ENCODE measurements at places on chromosomes 16 and 17.
A peak's percentile ranks its signal among the peaks of the same experiment; 100 is the strongest.

DNA sequence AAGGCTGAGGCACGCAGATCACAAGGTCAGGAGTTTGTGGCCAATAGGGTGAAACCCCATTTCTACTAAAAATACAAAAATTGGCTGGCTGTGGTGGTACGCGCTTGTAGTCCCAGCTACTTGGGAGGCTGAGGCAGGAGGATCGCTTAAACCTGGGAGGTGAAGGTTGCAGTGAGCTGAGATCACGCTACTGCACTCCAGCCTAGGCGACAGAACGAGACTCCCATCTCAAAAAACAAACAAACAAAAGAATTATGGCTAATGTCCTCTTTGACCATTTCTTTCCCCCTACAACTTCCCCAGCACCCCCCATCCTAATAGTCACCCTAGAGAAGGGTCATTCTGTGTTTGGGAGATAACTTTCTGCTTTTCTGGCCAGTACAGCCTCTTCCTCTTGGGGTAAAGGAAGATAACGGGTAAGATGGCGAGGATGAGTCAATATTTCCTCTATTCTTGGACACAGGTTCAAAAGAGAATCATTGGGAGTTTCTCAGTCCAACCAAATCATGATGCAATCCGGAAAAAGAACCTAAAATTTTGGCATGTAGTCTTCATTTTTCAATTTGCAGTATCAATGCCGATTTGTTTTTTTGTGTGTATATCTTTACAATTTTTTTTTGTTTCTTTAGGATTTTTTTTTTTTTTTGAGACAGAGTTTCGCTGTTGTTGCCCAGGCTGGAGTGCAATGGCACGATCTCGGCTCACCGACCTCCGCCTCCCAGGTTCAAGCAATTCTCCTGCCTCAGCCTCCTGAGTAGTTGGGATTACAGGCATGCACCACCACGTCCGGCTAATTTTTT lies 107.6 kb upstream of the MED13 start:
- no peak for DNase-seq

DNA sequence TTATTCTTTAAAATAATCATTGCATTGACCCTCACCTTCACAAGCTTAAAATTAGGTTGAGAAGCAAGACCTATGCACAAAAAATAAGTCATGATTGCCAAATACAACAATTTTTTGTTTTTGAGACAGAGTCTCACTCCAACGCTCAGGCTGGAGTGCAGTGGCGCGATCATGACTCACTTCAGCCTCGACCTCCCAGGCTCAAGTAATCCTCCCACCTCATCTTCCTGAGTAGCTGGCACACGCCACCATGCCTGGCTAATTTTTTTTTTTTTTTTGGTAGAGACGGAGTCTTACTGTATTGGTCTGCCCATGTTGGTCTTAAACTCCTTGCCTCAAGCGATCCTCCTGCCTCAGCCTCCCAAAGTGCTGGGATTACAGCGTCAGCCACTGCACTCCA lies 24.2 kb downstream of the ZNF652 start:
- DNase-seq = no peak

DNA sequence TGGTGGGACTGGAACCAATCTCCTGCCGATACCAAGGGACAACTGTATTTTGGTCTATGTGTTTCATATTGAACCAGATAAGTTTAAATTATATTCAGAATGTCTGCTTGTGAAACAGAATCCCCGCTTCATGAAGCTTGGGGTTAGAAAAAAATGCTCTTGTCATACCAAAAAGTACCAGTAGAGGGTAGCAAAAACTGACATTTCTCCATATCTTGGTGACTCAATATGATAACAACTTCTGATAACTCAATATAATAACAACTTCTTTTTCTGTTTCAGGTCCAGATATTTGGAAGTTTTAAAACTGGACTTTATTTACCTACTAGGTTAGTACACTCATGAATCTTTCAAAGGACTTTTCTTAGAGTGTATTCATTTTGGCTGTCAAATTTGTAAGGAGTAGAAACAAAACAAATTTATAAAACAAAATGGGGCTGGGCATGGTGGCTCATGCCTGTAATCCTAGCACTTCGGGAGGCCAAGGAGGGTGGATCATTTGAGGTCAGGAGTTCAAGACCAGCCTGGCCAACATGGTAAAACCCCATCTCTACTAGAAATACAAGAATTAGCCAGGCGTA lies 52.3 kb upstream of the ADCY7 start:
- DNase-seq = peak; percentile 82

GRCh38 chr16:85869785-85870558 lies 29.0 kb upstream of the IRF8 start:
- no peak for DNase-seq

GRCh38 chr17:61349350-61349749 lies 50.3 kb upstream of the TBX2 start:
- DNase-seq = peak; percentile 15

DNA sequence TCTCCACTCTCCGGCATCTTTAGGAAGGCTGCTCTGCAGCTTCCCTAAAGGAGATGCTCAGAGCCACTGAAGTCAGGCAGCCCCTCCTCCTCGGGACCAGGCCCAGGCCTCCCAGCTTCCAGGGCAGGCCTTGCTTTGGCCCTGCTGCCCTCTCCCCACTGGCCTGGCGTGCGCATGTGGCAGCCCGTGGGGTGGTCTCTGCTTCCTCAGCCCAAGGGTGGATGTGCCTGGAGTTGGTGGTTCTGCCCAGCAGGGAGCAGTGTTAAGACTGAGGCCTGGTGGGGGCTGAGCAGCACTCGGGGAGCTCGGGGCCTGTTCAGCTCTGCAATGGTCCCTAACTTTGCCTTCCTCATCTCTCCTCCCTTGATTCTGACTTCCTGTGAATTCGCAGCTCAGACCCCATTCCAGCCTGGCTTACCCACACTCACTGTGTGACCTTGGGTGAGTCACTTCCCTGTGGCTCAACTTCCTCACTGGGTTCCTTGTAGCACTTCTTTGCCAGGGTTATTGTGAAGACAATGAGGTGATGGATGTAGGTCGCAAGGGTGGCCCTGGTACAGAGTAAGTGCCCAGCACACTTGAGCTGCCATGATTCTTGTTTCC lies 63.2 kb downstream of the NKD1 start:
- DNase-seq = no peak

DNA sequence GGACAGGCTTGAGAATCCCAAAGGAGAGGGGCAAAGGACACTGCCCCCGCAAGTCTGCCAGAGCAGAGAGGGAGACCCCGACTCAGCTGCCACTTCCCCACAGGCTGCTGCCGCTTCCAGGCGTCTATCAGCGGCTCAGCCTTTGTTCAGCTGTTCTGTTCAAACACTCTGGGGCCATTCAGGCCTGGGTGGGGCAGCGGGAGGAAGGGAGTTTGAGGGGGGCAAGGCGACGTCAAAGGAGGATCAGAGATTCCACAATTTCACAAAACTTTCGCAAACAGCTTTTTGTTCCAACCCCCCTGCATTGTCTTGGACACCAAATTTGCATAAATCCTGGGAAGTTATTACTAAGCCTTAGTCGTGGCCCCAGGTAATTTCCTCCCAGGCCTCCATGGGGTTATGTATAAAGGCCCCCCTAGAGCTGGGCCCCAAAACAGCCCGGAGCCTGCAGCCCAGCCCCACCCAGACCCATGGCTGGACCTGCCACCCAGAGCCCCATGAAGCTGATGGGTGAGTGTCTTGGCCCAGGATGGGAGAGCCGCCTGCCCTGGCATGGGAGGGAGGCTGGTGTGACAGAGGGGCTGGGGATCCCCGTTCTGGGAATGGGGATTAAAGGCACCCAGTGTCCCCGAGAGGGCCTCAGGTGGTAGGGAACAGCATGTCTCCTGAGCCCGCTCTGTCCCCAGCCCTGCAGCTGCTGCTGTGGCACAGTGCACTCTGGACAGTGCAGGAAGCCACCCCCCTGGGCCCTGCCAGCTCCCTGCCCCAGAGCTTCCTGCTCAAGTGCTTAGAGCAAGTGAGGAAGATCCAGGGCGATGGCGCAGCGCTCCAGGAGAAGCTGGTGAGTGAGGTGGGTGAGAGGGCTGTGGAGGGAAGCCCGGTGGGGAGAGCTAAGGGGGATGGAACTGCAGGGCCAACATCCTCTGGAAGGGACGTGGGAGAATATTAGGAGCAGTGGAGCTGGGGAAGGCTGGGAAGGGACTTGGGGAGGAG lies at the start of gene CSF3:
Gene CSF3 (plus strand): TSS at position 436 of the 993 bp plus-strand sequence. CDS start 35 bp downstream, at position 471.
- no peak for DNase-seq

DNA sequence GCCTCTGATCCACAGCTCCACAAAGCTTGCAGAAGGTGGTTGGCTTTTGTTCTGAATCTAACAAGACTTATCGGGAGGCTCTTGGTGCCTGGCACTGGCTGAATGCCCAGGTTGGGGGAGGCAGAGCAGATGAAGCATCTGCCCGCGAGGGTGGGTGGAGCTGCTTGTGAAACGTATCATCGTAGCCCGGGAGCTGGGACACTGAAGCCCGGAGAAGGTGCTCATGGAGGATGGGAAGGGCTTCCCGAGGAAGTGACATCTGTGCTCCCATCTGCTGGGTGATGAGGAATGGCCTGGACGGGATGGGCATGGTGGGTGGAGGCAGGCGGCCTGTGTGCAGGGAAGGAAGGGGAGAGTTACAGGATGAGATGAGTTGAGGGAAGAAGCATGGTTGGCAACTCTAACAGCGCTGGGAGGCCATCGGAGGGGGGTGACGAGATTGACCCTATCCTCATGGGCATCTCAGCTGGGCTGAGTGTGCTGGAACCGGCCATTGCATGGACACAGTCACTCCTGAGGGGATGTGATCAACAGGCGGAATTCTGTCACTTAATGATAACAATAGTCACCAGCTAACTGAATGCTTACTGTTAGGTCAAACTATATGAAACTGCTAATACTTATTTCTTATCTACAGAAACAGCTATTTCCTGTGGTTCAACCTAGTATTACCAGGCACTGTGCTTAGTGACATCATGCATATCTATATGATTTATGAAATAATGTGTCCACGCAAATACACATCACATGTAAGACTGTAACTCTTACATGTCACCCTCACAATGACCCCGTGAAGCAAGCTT lies 102.7 kb downstream of the ABCC6 start:
- DNase-seq = peak; percentile 82

DNA sequence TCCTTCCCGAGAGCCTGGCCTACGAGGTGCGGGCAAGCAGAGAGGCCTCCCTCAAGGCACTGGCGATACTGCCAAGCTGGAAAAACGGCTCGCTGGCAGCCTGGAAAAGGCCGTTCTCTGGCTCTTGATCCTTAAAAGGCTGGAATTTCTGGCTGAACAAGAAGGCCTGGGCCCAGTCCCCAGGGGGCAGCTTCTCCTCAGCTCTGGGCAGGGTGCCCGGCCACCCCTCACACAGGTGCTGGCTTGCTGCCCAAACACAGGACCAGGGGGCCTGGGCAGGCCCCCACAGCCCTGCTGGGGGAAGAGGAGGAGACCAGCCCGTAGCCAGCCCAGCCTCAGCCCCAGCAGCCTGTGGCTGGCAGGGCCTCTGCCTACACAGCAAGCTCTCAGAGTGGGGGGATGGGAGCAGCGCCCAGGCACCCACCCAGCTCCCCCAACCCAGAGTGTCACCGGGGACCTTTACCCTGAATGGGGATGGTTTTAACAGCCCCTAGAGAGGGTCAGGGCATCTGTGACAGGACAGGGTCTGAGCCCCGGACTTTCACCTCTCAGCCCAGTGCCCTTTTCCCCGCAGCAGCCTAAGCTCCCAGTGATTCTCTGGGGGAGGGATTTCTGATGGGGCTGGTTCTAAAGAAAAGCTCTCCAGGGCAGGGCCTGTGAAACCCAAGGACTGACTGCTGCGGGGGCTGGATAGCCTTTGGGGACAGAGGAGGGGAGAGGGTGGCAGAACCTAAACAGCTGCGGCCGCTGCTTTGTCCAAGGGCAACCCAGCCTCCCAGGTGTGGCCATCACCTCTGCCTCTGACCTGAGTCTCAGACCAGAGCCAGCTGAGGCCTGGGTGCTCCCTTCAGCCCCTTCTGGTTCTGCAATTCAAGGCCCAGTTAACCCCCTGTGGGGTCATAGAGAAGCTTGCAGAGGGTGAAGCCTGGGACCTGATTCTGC lies 38.6 kb upstream of the TOB1 start:
- DNase-seq = peak; percentile 77

DNA sequence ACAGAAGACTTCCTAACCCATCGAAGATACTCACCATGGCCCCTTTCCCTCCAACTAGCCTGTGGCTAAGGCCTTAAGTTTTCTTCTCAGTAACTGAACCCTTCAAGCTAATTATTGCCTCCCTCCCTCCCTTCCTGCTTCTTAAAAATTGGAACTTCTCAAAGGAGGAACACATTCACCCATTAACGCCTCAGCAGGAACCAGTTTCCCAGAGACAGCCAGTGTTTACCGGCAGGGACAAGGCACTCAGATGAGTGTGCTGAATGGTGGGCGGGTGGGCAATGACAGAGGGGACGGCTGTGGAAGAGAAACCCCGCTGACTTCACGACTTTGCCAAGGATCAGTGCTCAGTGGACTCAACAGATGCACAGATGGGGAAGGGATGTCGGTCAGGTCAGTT lies 20.3 kb downstream of the PITPNA start:
- DNase-seq = no peak

DNA sequence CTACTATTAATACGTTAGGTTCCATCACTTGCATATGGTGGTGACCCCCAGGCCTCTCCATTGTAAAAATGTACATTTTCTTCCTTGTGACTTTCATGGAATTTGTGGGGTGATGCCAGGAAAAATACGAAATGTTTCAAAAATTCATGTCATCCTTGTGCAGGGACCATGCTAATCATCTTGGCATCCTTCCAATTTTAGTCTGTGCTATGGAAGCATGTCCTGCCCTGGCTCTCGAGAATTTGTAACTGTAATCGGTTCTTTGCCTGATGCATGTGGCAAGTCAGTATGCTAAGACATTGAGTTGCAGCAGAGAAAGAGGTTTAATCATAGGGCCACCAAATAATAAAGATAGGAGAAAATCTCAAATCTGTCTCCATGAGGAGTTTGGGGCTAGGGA lies 14.3 kb upstream of the GINS3 start:
- no peak for DNase-seq

DNA sequence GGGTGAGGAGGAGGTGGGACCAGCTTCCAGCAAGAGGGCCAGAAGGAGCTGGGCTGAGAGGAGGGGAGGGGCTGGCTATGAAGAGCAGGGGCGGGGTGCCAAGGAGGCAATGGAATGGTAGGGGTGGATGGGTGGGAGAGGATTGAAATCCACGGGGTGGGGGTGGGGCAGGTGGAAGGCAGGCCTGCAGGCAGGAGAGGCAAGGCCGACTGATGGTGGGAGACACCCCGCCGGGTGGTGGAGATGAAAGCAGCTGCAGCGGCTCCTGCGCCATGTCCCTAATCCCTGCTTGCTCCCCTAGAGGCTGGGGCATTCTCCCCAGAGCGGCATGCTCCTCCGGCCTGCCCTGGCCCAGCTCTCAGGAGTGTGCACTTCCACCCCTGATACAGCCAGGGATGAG lies 27.8 kb upstream of the TAC4 start:
- no peak for DNase-seq

Measured in HT-29 (cell line).